SK-N-SH treated with all-trans-retinoic acid at 6 μM for 48 hours (cell line): ENCODE measurements at places on chromosomes 5 and 9.

DNA sequence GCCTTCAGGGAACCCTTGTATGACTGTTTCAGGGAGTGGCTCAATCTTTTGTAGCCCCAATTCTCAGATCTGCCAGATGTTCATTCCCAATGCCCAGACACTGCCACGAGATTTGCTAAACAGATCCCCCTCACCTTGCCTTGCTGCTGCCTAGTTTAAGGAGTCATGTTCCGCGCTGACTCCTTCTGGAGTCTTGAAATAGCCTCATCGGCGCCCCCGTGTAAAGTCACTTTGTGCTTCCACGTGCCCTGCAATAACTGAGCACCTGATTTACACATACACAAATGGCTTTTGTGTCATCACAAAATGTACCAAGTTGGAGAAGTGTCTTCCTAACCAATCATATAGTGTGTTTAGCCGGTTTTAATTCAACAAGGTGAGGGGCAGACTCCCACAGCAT is 62.3 kb downstream of the PRRT1B start:
- ATAC-seq = no peak

- no peak for ATAC-seq
Measured at GRCh38 chr9:89706086-89706485, 101.3 kb downstream of the GADD45G start.

DNA sequence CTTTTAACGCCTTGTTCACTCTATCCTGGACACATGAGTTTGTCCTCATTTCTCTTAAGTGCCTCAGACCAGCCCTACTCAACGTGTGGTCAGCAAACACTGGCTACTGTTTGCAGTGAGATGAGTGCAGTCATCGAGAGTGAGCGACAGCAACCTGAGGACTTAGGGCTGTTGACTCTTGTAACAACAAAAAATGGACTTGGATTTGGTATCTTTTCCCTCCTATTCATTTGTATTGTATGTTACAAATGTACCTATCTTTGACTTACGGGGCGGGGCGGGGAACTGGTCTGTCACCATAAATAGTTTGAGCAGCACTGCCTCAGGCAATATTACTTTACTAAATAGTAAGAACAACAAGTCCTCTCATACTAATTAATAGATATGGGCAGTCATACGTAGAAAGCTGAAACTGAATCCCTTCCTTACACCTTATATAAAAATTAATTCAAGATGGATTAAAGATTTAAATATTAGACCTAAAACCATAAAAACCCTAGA is 84.1 kb downstream of the TLE1 start:
- ATAC-seq = no peak

- no peak for ATAC-seq
Measured at GRCh38 chr5:1089146-1089545, 22.7 kb downstream of the SLC12A7 start.

DNA sequence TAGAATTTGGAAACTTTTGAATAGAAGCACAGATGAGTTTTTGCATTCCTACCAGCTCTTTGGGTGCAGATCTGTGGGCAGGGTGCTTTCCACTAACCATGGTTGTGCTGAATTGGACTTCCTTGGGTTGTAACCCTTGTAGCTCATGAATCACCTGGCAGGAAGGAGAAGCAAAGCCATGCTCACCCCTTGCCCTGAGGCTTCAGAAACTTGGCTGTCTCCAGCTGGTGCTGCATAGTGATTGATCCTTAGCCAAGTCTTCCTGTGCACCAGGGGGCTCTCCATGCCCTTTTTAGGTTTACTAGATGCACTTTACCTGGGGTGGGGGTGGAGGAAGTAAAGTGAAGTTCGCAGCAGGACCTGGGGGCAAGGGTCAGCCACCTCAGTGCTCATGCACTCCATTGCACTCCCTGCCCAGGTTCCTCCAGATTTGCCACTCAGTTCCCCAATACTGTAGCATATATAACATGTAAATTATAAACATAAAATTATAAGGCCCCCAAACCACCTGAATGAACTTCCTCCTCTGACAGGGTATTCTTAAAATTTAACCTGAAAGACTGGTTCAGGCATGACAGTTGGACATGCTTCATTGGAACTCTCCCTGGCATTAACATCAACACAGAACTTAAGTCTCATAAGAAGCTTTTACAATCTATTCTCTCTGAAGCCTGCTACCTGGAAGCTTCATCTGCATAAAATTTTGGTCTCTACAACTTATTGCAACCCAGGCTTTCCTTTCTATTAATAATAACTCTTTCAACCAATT is 25.8 kb upstream of the IFNA14 start:
- ATAC-seq = no peak

DNA sequence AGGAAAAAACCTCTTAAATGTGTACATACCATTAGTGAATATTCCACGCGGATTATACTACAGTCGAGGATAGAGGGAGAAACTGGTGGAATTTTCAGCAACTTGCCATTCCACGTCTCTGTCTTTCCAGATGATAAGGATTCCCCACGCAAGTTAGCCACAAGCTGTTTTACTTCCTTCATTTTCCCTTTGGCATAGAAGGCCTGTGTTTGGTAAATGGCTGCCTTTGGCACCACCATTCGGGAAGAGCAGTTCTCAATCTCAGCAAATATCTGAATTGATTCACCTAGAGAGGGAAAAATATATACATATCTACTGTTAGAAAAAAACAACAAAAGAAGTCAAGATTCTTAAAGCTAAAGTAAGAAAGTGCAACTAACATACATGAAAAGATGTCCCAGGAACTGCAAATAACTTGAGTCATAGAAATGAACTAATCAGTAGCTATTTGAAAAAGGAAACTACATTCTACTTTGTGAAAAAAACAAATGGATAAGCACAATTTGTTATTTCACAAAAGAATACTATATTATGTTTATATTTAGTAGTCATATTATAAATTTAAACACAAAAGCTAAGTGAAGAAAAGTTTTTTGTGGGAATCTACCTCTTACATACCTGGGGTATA is 8.1 kb downstream of the ARRDC3 start:
- no peak for ATAC-seq

DNA sequence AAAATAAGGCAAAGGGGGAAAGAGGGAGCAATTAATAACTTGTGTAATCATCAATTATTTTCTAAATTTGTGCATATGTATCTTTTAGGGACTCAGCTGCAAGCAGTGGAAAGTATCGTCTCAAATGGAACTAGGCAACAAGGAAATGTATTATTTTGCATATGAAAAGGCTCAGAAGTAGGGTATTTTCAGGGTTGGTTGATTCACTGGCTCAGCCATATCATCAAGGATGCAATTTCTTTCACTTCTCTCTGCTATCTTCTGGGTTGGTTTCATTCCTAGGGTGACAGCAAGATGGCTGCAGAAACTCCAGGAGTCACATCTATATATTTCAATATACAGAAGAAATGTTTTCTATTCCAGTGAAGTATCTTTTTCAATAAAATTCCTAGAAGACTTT is 509.8 kb downstream of the DMAC1 start:
- no peak for ATAC-seq

- peak; percentile 54; the same call in 2 of the 3 replicates for ATAC-seq
Measured at GRCh38 chr5:73818357-73818756, 192.4 kb downstream of the ARHGEF28 start.

- ATAC-seq = no peak
Measured at GRCh38 chr9:89536600-89536999, 38.7 kb upstream of the SEMA4D start.
